ENCODE measurements at places on chromosomes 2 and 18.

GRCh38 chr2:225437319-225437718 lies 37.8 kb downstream of the NYAP2 start:
- DNase-seq = no peak

- DNase-seq = no peak
Measured at GRCh38 chr2:206096876-206097275, 10.9 kb upstream of the INO80D start.

- DNase-seq = no peak
Measured at GRCh38 chr2:15243762-15244161, 317.4 kb downstream of the NBAS start.

GRCh38 chr2:62589691-62590356 lies 83.8 kb upstream of the TMEM17 start:
- DNase-seq = no peak

- DNase-seq = no peak
Measured at GRCh38 chr2:1658394-1659151, 85.7 kb downstream of the PXDN start.

DNA sequence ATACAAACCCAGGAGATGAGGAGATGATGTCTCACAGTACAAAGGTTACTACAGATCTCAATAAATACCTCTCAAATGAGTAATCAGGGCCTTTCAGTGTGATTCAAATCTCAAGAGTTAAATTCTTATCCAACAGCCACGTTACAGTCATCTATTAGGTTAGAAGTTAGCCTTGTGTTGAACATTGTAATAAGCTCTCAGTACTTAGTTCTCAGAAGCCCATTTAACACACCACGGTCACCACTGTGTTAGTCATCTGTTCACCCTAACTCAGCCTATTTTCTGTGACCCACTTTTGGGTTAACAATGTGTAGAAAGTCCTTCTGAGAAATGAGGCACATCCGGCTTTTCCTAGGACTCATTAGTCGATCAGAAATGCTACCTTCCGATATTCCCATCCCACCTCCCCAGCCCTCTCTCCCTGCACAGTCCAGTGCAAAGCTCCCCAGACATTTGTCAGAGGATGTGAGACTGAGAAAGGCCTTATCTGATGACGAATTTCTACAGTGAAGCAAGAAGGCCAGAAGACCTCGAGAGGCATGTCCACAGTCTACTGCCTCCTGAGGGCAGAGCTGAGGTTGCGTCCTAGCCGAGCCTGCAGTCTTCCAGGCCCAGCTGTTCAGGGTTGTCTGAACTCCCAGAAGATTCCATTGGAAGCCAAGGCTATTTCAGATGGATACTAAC lies 92.6 kb downstream of the ACTR2 start:
- DNase-seq = no peak

DNA sequence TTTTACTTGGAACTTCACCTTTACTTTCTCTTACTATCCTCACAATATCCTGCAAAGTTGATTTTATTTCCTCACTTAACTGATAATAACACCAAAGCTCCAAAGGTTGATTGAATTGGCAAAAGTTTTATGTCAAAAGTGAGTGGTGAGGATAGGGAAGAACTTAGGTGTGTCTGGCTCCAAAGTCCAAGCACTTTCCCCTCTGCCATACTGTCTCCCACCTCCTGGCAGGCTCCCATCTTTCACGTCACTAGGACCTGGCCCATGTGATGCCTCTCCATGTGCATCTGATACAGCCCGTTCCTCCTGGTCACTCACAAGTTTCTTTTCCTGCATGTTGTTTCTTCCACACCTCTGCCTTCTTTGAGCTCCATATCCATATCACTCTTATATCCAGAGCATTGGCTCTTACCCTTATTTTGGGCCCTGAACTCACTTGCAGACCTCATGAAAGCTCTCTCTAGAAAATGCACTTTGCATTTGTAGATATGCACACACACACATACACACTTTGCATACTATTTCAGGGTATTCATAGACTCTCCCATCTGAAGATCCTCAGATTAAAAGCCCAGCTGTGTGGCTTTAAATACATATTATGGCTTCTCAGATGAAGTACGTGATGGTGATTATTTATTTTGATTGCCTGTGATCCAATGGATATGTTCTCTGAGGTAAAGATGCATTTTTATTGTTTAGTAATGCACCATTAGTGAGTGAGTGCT lies 12.3 kb downstream of the MEP1B start:
- no peak for DNase-seq

DNA sequence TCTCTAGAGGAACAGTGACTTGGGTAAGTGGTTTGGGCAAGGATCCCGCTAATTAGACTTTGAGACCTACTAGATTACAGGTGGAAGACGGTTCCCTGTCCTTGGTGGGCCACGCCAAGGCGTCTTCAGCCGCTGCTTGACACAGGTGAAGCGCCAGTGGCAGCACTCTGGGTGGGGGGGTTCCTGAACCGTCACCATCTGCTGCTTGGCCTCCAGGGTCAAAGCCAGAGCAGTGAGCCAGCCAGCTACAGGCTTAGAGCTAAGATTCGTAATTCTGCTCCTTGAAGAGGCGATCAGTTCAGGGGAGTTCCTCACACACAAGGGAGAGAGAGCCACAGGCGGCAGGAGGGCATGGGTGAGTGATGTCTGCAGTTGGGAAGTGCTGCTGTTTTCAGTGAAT lies 39.4 kb upstream of the RBM44 start:
- DNase-seq = no peak

- DNase-seq = no peak
Measured at GRCh38 chr2:101486258-101486701, 11.4 kb upstream of the RFX8 start.

DNA sequence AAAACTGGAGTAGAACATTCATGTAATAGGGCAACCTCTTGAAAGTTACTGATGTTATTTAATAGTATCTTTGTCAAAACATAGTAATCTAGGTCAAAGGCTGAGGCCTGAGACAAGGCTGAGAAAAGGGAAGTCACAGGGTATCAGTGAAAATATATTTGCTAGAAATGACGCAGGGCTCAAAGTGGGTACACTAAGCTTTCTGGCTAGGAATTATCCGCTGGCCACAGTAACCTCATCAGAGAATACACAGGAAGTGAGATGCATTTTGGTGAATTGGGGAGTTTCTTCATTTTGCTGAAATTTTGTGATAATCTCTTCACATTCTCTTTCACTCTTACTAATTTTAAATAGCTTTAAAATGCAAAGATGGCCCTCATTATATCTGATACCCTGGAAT lies 206.8 kb downstream of the OTX1 start:
- no peak for DNase-seq

DNA sequence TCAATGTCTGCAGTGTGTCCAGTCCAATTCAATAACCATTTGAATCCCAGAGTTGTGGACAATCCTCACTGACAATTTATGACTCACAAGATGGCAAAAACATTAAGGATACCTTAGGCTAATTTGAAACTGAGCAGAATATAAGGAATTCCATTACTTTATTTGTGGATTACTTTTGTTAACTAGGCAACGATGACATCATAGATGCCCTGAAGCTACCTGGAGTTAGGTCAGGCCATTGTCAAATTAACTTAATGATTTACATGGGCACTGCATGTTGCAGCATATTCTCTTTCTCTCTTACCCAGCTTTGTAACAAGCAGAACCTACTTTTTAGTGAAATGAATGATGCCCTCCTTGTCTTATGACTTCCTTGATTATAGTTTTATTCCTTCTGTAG lies 100.0 kb upstream of the CDCA7 start:
- no peak for DNase-seq

DNA sequence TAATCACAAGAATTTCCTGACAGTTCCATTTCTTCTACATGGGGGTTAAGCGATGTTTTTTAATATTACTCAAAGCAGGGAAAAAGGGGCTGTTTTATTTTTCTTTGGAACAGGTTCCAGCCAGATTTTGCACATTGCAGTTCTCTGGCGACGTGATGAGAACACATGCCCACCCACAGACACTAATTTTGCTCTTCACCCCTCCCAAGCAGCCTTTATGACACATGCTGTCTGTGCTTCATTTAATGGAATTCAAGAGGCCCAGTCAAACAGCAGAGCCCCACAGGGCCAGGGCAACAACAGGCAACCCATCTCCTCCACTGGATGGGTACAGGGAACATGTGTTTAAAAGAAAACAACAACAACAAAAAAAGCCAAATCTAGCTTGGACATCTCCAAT lies 70.8 kb downstream of the SPRED2 start:
- no peak for DNase-seq

GRCh38 chr2:161386228-161386824 lies 29.8 kb upstream of the TBR1 start:
- no peak for DNase-seq

DNA sequence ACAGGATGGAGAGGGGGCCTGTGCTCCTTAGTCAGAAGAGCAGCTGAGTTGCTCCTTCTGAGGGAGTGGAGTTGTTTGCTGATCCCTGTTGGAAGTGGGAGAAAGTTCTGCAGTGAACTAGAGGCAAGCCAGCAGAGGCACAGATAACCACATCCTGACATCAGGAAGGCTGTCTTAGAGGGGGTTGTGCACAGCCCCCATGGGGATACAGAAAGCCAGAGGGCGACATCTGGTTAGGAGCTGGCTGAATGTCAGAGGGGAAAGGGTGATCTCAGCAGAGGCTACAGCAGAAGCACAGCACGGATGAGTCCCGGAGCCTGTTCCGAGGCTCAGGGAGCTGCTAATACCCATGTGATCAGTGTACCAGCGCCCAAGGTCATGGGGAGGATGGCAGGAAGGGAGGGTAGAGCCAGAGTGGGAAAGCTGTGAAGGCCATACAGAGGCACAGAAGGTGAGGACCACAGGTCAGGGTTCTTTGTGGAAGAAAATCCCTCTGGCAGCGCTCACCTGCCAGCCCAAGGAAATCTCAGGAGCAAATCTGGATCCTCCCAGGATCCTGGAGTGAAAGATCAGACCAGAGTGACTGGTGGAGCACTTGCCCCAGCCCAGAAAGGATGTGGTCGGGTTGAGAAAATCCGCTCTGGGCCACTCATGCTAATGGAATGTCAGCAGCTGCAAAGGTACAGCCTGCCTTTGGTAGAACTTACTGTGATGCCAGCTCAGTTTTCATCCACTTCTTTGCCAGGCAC lies 111.8 kb downstream of the STPG4 start:
- no peak for DNase-seq

DNA sequence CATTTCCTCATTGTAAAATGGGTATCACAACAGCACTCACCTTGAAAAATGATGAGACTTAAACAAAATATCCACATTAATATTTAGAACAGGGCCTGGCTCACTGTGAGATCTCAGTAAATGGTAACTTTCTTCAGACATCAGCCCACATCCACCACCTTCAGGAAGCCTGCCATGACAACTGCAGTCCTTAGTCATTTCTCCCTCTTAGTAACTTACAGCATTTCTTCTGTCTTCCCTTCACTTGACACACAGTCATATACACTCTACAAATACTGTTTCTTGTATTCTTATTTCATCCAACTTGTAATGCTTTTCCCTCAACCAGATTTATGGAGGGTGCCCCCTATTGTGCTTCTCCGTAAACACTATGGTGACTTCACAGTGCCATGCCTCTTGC lies 263.0 kb downstream of the ZNF516 start:
- DNase-seq = no peak

- no peak for DNase-seq
Measured at GRCh38 chr18:67001052-67001451, 397.2 kb upstream of the CDH19 start.

DNA sequence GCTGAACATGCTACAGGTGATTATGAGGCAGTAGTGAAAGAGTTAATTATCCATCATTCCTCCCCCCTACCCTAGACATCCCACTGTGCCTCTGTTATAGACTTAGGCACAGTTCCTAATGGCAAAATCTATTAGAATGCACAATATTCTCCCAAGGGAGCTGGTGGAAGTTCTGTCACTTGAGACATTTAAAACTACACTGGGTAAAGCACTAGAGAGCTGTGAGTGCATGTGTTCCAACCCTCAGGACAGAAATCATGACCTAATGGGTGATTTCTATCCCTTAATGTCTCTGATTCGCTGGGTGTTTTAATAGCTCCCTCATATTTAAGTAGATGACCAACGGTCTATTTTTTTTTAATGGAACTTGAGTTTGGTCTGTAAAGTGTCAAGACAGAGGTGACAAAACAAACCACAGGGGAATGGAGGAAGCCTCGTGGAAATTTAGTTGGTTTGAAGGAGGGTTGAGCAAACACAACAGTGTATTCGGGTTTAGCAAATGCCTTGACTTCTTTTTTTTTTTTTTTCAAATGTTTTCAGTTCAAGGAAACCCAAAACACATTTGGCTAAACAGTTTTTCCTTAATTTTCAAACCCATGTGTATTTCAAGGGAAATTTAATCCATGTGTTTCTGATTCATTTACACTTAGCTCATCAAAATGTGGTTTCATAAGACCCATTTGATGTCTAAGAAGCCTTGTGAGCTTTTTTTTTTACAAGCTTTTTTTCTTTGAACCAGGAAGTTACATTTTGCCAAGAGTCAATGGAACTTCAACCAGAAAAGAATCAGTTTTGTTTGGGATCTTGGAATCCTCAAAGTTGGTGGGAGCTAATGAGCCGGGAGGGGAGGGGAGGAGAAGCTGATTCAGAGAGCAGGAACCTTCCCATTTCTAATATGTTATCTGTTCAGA lies 665.1 kb upstream of the ZEB2 start:
- no peak for DNase-seq

DNA sequence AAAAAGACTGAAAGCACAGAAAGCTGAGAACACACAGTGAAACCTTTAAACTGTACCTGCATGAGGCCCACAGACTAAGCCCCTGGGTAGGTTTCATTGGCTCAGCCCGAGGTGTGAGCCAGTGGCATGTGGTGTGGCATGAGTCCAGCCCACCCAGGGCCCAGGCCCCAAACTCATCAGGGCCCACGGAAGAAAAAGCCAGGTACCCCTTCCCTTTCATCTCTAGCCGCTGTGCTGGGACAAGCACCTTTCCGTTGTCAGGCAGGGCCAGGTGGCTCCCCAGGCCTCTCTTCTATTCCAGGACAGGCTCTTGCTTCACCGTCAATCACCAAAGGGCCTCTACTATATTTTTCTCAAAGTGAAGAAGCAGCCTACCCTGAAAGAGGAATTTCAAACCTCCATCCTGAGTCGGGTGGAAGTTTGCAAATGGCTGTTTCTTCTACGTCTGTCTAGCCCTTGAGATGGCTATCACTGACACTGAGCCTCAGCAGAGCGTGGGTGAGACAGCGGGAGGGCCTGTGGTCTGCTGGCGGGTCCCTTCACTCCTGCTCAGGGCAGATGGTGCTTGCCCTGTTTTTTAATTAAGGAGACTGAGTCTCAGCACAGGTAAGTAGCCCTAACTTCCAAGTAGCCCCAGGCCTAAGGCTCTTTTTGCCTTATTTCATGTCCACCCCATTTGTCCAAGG lies 8.6 kb downstream of the DNAJB2 start:
- DNase-seq = no peak

DNA sequence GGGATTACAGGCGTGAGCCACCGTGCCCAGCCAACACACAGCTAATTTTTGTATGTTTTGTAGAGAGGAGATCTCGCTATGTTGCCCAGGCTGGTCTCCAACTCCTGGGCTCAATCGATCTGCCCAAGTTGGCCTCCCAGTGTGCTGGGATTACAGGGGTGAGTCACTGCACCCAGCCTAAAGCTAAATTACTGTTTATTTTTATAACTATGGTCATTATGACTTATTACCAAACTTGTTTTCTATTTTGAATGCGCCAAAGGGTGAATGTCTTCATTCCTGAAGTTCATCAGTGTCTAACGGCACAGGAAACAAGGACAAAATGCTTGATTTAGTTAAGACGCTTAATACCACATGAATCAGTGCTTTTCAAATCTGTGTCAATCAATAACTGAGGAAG lies 38.9 kb upstream of the GREB1L start:
- no peak for DNase-seq

GRCh38 chr2:43412114-43412753 lies 183.6 kb downstream of the THADA start:
- DNase-seq = no peak
